ENCODE measurements at places on chromosomes 13 and 19.

DNA sequence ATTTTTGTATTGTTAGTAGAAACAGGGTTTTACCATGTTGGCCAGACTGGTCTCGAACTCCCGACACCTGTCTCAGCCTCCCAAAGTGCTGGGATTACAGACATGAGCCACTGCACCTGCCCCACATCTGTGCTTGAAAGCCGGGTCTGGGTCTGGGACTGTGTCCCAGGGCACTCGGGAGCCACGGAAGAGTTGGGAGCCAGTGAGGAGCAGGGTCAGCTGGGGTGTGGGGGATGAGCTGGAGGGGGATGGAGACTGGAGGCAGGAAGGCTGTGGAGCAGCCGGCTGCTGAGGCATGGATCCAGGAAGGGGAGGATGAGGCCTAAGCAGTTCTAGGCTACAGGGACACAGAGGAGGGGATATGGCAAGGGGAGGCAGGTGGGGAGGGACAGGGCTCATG lies 10.7 kb upstream of the SPACA4 start:
- DNase-seq: no peak

GRCh38 chr19:39252458-39252857 lies 3.8 kb upstream of the IFNL4 start:
- DNase-seq: no peak

- no peak for DNase-seq
Measured at GRCh38 chr13:37585541-37585940, 13.0 kb downstream of the POSTN start.

- no peak for DNase-seq
Measured at GRCh38 chr13:51624207-51624606, 39.9 kb downstream of the WDFY2 start.

Measured in stimulated activated CD4-positive, alpha-beta T cell treated with anti-CD3 and anti-CD28 coated beads, Interleukin-1b, Interleukin-23, amount 100 ng/mL, for 1 hour (primary cell).